NCI-H2029 treated with DMSO at 0.1 percent for 48 hours (cell line): ENCODE measurements at places on chromosomes 13 and 19.

GRCh38 chr13:75620020-75620419, 16.1 kb upstream of the LMO7 start:
- DNase-seq = no peak

DNA sequence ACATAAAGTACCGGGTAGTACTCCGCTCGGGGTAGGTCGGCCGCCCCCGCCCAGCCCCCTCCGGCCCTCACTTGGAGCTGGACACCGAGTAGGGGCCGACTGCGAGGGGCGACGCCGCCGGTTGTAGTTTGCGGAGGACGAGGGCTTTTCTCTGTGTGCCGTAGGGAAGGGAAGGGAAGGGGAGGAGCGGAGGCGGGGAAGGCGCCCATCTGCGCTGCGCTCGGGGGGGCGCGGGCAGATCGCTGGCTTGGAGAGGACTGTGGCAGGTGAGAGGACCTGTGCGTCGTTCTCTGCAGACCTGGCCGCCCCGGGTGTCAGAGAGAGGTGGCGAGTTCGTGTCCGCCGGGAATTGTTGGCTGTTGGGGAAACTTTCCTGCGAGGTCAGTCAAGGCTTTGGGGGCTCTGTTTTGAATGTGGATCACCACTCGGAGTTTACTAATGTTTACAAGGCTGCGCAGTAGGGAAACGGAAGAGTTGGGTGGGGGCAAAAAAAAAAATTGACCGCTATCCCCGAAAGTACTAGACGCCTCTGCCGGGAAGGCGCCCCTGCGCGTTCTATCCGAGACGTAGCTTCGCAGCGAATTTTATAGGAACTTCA, 1.4 kb downstream of the ING1 start:
- DNase-seq = peak; percentile 68

DNA sequence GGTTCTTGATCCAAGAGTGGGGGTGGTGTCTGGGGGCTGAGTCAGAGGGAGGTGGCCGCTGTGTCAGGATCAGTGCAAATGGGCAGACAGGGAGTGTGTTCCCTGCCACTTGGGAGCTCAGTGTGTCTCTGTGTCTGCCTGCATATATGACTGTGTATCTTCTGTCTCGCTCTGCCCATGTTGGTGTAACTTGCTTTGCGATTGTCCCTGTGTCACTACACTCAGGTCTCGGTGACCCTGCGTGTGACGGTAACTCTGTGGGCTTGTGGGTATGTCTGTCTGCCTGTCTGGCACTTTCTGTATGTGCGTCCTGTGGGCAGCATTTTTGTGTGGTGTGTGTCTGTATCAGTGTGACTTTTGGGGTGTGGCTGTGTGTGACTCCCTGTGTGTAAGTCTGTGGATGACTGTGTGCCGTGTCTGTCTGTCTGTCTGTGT, 8.2 kb upstream of the ERFL start:
- no peak for DNase-seq

GRCh38 chr19:49672131-49672919, 4.7 kb upstream of the PRMT1 start:
- peak; percentile 33 for DNase-seq

- DNase-seq = no peak
Measured at GRCh38 chr19:29532956-29533355, 7.2 kb downstream of the VSTM2B start.

DNA sequence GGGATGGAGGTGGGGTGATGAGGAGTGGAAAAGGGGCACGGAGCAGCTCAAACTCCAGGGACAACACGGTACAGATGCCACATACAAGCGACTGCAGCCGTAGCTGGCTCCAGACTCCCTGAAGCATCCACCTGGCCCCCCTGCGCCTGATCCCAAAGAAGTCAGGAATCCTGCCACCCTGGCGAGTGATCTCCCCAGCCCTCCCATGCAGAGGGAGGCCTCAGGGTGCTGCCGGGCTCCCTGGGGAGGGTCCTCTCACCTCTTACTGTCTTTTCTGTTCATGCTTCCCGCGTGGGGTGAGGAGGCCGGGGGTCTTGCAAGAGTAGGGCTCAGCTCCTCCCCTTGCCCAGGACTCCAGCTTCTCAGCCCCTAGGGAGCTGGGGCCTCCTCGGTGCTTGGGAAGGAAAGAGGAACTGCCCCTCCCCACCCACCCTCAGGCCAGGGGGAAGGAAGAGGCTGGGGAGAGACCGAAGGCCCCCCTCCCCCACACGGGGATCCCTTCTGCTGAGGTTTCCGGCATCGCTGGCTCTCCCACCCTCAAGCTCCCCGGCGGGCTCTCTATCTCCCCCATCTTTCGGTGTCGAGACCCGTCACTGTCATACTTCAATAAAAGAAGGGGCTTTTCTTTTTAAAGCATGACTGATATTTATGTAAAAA, at the start of gene RASGRP4:
Gene RASGRP4, minus strand, starts transcription at position 410 of the 657 bp plus-strand sequence. Its CDS starts 128 bp downstream, at position 282.
- DNase-seq = no peak

GRCh38 chr19:51256155-51256625, 5.3 kb downstream of the SIGLECL1 start:
- no peak for DNase-seq

DNA sequence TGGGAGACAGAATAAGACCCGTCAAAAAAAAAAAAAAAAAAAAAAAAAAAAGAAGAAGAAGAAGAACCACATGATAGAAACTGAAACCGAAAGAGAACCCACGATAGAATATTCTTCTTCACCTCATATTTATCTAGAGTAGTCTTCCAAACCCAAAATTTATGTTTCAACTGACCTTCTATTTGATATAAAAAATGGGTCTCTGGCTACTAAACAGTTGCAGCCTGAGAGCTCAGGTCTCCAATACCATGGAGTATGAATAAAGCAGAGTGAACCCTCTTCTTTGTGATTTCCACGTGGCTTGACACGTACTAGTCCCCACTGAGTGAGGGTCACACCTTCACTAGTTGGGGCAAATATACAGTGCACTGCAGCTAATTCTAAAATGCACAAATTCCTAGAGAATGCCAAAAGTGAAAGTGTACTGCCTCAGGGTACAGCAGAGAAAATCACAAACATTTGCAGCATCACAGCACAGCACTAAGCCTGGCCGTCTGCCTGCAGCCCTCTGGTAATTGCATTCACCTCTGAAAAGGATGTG, 30.8 kb upstream of the RFC3 start:
- DNase-seq = no peak

DNA sequence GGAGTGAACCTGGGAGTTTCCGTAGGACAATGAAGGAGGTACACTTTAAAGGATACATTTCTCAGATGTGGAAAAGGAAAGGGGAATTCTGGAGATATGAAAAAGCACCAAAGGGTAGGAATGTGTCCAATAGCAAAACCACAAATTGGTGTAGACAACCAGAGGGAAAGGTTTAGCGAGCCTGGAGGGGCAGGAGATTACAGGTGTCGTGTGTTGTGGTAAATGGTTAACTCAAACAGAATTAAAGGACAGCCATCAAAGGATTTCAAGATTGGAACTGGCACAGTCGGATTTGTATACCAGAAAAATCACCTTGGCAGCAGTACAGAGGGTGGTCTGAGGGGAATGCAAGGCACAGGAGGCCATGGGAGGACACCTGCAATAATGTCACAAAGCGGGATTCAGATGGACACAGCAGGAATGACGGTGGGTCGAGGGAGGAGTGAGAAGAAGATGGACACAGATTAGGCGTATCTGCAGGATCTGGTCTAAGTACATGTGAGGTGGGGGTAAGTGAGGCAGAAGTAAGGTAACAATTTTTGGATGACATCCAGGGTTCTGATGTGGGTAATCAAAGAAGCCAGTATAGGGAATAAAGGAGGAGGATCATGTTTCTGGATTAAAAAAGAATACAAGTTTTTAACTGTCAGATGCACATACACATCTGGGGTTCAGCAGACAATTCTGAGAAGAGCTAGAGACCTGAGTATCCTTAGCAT, 361.6 kb downstream of the KLF12 start:
- no peak for DNase-seq

- no peak for DNase-seq
Measured at GRCh38 chr13:44870456-44870929, 118.8 kb downstream of the NUFIP1 start.

DNA sequence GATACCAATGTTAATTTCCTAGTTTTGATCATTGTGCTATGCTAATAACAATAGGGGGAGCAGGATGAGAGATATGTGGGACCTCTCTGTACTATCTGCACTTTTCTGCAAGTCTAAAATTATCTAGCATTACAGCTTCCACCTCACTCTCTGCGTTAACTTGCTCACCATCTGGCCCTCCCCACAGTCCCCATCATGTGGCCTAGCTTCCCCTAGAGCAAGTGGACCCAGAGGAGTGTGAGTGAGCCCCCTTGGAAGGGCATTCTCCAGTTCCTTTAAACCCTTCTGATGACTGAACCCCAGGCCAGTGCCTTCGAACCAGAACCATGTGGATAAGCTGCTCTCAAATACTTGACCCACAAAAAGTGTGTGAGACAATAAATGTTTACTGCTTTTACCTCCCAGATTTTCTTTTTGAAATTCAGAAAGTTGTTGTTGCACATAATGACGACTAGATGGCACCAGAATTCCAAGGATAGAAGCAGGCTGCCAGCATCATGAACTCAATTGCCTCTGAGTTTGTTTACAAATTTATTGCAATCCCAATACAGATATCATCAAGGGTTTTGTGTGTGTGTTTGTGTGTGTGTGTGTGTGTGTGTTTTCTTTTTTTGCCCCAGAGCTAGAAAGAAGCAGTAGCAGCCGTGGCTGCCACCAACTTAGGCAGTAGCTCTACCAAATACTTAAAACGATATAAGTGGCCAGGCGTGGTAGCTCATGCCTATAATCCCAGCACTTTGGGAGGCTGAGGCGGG, 49.0 kb upstream of the ZNF780A start:
- peak; percentile 47 for DNase-seq

DNA sequence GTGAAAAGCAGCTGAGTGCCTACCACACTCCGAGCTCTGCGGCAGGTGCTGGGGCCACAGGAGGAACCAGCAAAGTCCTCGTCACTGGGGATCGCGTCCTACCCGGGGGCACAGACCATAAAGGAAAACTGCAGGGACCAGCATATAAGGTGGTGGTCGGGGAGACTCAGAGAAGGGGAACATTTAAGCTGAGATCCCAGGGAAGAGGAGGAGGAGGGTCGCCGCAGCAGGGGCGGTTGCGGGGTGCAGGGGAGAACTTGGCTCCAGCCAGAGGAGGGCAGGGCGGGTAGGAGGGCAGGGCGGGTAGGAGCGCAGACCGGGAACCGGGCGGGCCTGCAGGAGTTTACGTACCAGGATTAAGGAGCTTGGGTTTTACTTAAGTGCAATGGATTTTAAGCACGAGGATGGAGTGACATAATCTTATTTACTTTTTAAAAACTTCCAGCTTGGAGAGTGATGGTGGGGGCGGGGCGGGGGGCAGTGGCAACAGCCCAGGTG, 956 bp upstream of the KLK4 start:
- DNase-seq = no peak

DNA sequence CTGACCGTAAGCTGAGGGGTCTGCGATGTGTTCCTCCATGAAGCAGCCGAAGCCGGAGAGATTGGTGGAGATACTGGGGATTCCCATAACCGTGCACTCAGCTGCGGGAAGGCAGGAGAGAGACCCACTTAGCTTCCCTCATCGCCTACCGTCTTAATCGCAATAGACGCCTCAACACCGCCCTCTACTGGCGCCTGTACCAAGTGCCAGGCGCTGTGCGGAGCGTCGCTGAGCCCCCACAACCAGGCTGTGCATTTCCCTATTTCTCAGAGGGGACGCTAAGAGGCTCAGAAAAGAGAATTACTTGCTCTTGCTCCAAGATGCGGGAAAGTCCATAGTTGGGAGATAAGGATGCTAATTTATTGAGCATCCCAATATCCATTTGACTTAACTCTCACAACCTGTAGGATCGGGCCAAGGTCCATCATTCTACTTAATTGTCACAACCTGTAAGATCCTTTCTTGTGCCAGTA, 5.8 kb downstream of the FTL start:
- peak; percentile 50 for DNase-seq
